Glutamatergic neuron (in vitro differentiated cells): ENCODE measurements at places on chromosomes 16 and 17. TPM values are rescaled to one million over a fixed set of nuclear protein-coding genes. Genes with fewer than 3 reads are reported as not detected.

GRCh38 chr17:14427900-14428647, 127.2 kb downstream of the HS3ST3B1 start:
- no peak for DNase-seq

GRCh38 chr17:34082404-34082803, 172.7 kb upstream of the CCL2 start:
- DNase-seq: no peak

DNA sequence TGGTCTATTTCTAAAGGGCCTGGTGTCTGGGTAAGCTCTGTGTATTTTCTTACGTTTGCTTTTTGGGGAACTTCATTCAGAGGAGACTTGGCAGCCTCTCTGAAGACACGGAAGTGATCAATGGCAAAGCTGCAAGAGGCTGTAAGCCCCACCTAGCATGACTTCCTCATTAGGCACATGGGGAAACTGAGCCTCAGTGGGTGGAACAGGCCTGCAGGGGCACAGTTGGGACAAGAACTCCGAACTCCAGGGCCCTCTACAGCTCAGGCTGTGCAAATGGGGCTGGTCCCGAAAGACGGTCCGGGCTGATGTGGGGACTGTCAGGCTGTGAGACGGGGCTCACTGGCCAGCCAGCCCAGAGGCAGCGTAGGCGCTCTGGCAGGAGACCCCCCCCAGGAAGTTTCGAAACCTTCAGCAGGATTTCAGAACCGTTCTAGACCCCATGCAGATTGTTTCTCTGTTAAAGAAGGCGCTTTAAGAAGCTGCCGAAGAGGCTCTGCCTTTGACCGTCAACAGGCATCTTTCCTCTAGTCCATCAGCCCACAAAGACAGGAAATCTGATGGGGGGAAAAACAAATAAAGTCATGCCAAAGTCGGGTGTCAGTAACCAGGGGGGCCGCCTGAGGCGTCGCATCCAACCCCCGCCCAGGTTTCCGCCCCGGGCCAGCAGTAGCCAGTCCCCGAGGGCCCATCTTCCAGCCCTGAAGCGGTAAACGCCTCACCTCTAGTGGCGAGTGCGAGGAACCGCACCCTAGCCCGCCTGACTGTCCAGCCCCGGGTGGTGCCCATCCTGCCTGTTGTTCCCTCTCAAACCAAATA, 79.8 kb upstream of the TBC1D3K start:
- peak; percentile 77 for DNase-seq

DNA sequence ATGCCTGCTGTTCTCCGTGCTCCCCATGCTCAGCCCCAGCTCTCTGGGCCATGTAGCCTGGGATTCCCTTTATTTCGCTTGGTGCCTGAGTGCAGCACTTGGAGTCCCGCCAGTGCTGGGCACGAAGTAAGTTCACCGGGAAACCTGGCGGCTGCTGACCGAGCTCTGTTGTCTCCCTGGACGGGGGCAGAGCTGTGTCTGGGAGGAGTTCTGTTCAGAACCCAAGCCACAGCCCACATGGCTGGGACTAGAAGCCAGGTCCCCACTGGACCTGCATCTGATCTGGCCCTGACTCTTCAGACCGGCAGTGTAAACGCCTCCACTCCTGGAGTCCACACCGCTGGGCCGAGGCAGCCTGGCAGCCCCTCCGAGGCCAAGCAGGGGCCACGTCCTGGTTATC, 37.5 kb upstream of the CIBAR2 start:
- DNase-seq: no peak

Gene NPIPB6
- total RNA-seq: 3.1 TPM
